Activated T-cell treated with anti-CD3 and anti-CD28 coated beads, Interleukin-2, amount 50 U/mL, for 48 hours (primary cell): ENCODE measurements at places on chromosomes 16 and 17.

DNA sequence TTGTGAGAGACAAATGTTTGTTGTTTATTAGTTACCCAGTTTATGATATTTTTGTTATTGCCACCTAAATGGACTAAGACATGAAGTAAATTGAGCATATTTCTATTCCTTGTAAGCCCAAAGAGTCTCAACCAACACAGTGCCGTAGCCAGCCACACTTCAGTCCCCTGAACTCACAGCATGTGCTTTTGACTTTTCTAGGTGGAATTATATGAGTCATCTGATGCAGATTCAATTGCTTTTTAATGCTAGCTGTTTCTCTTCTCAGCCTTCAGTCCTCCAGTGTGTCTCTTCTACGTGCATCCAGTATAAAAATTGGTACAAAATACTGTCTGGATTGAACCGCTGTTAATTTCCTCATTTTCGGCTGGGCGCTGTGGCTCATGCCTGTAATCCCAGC lies 39.0 kb downstream of the IQCK start:
- DNase-seq = no peak

DNA sequence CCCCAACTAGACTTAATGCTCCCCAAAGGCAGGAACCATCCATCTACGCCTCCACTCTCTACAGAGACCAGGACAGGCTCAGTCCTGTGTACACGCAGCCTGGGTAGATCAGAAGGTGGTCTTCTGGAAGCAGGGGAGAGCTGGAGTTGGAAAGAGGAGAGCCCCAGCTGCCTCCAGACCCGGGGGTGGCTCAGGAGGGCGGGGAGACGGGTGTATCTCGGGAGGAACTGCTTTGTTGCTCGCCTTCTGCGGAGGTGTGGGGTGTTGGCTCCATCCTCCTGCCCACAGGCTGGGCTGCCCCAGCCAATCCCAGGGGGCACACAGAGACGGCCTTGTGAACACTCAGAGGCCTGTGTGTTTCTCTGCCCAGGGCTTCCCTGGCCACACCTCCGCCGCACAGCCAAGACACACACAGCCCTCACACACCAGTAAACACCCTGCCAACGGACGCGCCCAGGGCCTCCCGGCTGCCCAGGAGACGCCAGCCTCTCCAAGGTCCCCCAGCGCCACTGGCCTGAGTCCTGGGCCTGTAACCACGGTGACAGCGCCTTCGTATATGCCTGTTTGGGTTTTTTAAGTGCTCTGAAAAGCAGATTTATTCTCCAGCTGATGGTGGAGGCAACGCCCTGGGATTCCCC lies 143.4 kb upstream of the CDC42EP4 start:
- DNase-seq = no peak

DNA sequence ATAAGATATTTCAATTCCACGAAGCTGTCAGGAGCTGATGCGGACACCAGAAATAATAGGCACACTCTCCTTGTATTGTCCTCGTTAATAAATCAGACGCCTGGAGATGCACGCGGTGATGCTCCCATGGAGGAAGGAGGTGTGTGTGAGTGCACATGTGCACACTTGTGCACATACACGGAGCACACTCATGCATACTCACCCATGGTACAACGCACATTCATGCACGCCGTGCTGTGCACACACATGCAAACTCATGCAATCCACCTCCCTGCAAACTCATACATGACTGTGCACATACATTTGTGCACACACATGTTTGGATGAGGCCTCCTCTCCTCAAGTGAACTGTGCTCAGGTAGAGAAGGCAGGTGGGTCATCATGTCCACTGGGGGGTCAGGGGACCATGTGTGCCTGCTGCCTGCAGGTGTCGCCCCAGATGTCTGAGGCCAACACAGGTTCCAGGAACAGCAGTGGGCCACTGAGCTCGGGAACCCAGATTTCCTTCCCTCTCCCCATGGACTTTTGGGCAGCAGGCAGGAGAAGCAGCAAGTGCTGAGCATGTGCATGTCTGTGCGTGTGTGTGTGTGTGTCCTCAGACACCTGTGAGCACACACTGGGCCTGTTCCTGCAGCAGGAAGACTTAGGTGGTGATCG lies 165.3 kb downstream of the SDK2 start:
- no peak for DNase-seq

DNA sequence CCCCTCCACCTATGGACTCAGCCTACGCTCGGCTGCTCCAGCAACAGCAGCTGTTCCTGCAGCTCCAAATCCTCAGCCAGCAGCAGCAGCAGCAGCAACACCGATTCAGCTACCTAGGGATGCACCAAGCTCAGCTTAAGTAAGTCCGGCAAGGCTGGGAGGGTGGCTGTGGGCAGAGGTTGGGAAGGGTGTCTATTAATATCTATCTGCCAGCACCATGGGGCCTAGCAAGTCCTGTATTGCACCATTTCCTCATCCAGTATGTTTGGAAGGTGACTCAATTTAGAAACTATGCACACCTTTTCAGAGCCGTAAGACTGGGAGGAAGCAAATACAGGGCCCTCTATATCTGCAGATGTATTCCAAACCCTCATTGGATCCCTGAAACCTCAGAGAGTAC lies 45.0 kb upstream of the ARHGAP44 start:
- no peak for DNase-seq

GRCh38 chr16:13940397-13940933 lies 20.5 kb downstream of the ERCC4 start:
- DNase-seq = no peak

DNA sequence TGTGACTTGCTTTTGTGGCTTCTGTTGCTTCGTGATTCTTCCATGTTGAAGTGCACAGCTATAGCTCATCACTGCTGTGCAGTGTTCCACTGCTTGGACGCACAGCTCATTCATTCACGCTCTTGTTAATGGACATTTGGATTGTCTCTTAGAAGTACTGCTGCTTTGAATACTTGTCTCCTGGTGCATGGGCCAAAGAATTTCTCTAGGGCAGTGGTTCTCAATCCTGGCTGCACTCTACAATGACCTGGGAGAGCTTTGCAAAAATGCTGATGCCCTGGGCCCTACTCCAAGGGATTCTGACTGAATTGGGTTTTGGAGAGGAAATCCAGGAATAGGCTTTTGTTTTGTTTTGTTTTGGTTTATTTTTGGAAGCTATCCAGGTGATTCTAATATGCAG lies 20.0 kb downstream of the CCL17 start:
- peak; percentile 2 for DNase-seq

DNA sequence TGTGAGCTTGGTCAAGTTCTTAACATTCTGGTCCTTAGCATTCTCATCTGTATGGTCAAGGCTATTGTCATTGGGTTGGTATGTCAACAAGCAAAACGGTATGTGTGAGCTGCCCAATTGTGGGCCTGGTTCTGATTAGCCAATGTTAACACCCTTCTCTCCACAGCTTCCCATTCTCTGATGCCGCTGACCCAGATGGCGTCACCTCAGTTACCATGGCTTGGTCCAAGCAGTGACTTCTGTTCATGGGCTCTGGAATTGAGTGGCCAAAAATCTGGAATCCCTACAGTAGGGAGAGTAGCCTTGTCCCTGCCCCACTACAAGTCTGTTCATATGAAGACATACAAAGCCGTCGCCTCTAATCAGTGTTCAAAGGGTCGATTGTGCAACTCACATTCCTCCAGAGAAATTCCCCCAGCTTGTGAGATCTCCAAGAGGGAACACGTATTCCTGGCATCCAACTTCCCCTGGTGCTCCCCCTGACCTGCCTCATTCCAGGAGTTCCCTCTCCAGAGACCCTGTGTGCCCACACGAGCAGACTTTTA lies 15.8 kb downstream of the TMEM98 start:
- DNase-seq = no peak

DNA sequence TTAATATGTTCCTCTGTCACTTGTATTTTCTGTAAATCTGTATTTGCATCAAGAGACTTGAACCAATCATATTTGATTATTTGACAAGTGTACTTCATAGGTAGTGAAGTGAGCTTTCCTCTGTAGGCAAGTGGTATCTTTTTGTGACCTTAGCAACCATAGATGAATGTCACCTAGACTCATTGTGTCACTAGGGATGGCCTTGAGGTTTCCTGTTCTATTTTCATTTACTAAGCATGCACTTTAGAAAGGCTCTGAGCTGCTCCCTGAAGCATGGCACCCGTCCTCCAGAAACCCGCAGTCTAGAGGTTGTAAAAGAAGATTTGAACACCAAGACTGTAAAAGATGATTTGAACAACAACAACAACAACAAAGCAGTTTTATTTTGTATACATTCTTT lies 151.7 kb downstream of the PRKCB start:
- no peak for DNase-seq

- no peak for DNase-seq
Measured at GRCh38 chr17:35254107-35254773, 11.4 kb downstream of the SLFN5 start.

- no peak for DNase-seq
Measured at GRCh38 chr16:9048302-9048700, 43.1 kb upstream of the HAPSTR1 start.

DNA sequence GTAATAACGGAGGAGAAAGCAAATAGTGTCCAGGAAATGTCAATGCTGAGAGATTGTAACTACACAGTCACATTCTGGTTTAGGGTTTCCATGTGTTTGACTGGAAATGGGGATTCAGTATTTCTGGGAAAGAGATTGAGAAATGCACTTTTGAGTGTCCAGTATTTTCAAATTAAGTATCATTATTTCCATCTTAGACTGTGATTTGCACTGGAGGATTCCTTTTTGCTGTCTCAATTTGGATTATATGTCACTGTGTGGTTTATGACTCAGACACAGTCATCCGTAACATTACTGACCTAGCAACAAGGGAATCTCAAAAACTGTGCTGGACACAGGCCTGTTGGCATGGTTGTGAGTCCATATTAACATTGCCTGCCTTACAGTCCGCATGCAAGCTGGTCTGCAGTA lies 681.4 kb downstream of the CDH11 start:
- no peak for DNase-seq

DNA sequence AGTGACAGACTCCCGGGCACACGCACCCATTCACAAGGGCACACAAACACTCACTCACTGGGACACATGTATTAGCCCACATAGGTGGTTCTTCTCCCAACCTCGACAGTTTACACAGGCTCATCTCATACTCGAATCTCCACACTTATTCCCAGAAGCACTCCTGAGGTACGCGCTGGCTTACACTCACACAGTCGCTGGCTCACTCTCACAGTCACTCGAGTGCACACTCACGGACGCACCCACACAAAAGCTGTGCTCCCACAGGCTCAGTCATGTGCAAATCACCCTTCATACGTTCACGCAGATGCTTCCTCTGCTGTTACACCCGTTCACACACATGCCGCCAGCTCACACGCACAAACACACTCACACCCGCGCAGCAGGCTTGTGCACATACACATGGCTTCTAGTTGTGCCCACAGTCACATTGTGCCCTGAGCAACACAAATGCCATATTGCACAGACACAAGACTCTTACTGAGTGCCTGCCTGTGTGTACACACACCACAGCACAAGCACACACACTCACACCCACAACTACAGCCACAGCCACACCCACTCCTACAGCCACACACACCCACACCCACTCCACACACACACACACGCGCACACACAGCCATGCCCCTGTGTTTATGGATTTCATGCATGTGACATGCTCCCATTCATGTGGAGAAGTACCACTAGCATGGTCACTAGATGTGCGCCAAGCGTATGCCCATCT lies 8.4 kb upstream of the PRR29 start:
- DNase-seq = no peak

GRCh38 chr17:47852113-47852949 lies 1.4 kb upstream of the SP6 start:
- no peak for DNase-seq

DNA sequence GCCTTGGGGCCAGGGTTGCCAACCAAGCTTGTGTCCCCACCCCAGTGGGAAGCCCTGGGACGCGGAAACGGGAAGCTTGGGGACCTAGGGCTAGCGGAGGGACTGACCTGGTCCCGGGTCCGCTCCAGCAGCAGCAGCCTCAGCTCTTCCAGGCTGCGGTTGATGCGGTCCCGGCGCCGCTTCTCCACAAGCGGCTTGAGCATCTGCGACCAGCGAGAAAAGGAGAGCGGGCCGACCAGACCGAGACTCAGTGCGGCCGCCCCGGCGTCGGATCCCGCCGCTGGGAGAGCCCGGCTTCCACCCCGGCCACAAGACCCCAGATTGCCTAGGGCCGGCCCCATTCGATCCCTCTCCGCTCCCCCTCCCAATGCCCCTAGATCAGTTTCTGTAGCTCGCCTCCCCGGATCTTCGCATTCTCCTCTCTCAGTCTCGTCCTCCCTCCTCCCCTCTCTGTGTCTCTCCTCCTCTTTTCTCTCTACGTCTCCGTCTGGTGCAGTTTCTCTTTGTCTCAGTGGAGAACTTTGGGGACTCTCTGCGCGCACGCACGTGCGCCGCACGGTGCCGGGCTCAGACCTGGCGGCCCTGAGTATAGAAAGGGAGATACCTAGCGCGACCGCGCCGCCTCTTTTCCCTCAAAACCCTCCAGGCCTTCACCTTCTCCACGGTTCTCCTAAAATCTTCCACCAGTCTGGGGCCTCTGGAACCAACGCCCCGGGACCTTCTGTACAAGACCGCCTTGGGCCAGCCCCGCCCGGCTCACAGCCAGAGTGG lies 797 bp downstream of the HES7 start:
- DNase-seq = peak; percentile 74

DNA sequence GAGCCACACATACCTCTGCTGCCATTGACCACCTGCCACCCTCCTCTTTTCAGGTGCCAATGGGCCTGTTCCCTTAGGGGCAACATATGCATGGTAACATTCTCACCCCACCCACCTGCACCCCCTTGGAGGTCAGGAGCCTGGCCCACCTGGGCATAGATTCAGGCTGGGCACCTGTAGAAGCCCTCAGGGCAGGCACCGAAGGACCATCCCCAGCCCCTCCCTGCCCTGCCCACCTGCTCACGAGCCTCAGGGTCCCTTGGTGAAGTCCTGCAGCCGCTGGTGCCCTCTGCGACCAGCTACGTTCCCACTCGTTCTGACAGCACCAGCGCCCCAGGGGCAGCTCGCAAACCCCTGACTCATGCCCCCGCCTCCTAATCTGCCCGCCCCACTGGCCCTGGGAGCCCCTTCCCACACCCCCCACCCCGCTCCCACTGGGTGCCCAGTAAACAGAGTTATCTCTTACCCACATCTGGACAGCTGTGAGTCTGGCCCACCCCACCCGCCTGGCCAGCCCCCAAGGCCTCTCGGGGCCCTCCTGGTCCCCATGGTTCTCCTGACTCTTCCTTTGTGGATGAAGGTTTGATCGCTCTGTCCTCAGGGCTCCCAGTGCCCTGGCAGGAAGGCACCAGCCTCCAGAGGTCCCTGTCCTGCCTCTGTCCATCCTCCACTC lies at the start of gene SLC4A1:
Gene SLC4A1, minus strand, starts transcription at position 318 of the 673 bp plus-strand sequence. CDS start 5,269 bp downstream, outside the sequence.
- no peak for DNase-seq

DNA sequence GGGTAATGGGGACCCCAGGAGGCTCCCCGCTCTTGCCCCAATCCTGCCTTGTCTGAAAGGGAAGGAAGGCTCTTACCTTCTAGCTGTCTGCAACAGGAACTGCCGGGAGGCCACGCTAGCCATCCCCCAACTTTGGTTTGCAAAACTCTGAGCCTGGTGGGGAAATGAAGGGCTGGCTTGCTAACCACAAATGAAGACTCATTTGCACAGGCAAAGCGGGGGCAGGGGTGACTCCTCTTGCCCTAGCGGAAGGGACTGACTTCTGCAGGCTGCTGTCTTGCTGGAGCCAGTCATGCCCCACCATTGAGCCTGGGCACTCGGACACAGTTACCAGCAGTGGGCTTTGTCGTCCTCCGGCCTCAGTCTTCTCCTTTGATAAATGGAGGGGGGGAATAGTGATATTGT lies 52.6 kb downstream of the PLCG2 start:
- peak; percentile 71 for DNase-seq
